Heart left ventricle (tissue), 16 donors: ENCODE measurements at places on chromosomes 3 and 15. TPM values are rescaled to one million over a fixed set of nuclear protein-coding genes. Genes with fewer than 3 reads are reported as not detected.
A peak's percentile ranks its signal among the peaks of the same experiment; 100 is the strongest.

DNA sequence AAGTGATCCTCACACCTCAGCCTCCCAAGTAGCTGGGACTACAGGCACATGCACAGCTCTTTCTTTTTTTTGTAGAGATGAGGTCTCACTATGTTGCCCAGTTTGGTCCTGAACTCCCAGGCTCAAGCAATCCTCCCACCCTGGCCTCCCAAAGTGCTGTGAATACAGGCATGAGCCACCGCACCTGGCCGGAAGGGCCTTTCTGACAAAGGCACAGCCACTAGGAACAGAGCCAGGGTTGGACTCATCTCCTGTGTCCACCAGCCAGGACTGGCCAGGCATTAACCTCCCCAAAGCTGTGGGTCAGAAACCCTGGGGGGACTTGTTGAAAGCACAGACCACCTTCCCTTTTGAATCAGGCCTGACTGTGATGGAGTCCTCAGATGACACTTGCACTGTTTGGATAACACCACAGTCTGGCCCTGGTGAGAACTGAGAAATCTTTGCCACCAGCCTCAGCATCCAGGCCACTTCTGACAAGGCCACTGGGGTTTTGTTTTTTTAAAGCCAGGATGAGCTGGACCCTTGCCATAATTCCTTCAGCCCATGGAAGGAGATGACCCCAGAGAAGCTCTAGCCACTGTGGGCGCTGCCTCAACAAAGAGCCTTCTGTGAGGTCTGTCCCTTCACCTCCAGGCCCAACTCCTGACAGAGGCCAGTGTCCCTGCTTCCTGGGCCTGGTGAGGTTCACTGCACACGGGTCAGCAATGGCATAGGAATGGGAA lies 4.8 kb downstream of the TKT start:
- no peak for DNase-seq

- DNase-seq, result no peak
These were observed 318.5 kb upstream of the UMPS start for GRCh38 chr3:124411728-124412127.

DNA sequence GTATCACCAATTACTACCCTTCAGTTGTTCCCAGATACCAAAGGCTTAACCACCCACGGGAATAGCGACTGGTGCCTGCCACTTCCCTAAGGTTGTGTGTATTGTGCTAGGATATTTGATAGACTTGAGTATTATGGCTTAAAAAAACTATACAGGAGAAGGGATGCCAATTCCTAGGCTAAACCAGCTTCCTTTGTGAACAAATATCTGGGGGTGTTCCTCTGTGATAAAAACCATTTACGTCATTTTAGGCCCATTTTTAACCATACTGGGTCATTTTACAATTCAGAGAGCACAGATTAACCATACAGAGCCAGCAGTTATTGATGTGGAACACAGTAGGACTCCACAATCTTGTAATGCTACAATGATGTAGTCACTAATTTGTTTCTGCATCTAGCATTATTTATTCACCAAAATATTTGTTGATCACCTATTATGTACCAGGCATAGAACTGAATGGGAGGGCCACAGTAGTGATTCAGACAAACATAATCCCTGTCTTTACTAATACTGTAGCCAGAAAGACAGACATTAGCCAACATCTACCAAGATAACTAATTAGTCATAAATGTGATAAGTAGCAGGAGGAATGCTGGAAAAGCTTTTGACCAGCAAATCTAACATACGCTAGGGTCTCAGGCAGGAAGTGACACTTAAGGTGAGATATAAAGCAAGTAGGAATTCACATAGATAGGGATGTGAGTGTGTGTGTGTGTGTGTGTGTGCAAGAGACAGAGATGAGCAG lies 184.8 kb downstream of the MECOM start:
- no peak for DNase-seq

- DNase-seq, result peak; percentile 83
These were observed 30.4 kb upstream of the FBLN2 start for GRCh38 chr3:13518516-13518953.

- DNase-seq, result no peak
These were observed 61.3 kb downstream of the ZDHHC19 start for GRCh38 chr3:196149831-196150301.

GRCh38 chr15:98217356-98217755 lies 256.9 kb downstream of the ARRDC4 start:
- DNase-seq, result no peak

DNA sequence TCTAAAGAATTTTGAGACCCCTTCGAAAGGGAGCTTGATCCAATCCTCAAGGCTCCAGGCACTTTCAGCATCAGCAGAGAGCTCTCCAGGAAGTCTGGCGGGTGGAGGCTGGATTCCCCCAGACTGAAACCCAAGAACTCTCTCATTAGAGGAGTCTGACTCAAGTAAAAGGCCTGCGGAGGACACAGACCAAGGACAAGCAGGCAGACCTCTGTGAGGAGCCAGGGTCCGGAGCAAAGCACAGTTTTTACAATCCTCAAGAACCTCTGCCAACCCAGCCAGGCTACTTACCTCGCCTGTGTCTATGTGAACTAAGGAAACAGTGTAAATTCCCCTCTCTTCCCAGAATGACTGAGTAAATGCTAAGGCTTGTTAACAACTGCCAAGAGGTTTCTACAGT lies 86.2 kb downstream of the FBN1 start:
- DNase-seq, result no peak

DNA sequence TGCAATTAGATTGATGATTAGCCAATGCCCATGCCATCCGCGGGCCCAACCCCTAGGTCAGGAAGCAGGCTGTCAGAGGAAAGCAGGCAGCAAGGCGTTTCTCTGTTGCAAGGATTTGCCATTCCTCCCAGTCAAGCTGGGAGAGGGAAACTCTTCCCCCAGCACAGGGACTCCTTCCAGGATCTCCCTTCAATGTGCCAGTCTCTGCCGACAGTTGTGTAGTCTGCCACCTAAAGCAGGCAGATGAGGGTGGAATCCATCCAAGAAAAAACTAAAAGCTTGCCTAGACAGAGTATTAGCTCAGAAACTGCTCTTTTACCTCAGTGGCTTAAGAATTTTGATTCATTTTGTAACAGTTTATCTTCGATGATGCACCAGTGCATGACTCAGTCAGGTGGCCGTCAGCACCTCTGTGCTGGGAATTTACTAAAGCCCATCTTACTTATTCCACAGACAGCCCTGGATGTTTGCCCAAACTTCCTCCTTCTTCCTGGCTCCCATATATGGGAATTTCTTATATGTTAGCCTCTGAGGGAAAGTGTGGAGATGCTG lies 501.5 kb upstream of the THBS1 start:
- DNase-seq, result no peak

DNA sequence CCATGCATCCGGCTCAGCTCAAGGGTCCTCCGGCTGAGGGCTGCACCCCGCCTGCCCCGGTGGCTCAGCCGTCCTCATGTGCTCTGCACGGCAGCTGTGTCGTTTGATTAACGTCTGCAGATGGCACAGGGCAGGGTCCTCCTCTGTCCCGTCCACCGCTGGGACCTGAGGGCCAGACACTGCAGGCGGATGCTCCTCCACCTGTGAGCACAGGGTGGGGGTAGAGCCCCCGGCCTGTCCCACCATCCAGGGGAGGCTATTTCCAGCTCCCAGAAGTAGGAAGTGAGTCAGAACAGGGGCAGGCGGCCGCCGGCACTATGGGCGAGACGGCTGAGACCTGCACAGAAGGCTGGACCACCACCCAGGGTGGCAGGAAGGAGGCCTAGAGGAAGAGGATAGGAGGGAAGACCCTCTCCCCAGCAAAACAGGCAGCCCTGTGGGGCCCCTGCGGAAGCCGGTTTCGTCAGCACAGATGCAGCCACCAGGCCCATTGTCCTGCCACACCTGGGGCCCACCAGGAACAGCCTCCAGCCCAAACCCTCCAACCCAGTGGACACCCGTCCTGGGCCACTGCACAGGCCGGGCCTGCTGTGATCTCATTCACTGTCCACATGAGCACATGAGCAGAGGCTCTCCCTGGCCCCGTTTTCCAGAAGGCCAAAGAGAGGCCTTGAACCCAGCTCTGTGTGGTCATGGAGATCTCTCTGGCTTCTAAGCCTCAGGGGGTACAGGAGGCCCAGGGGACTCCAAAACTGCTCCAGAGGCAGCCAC lies 12.6 kb upstream of the PLXND1 start:
- DNase-seq, result peak; percentile 49

DNA sequence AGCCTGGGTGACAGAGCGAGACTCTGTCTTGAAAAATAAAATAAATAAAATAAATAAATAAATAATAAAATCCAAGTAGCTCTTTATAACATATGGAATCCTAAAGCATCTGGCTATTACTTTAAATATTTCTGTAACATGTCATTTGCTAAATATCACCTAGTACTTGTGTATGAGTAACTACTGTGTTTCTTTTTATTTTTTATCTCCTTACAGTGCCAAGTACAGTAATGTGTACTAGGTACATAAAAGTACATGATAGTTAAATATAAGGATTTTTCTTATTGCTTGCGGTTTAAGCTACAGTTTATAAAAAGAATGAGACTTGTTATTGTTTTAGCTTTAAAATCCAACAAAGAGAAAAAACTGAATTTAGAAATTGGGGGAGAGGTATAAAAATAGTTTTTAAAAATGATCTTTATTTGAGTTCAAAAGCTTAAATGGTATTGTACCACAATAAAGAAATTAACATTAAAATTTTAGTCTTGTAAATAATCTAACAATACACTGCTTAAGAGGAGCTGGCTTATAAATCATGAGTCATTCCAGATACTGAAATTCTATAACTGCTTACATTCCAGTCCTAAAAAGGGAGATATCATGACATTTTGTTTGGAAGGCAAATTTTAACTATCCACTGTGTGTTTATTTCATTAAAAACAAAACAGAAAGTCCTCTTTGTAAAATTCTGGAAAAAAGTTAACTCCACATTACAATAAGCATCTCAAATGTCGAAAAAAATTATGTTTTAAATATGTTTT lies 73.1 kb downstream of the FGF7 start:
- no peak for DNase-seq

The TERC gene
- 3.6 TPM for total RNA-seq
